ENCODE measurements at places on chromosomes 2 and 18. TPM values are rescaled to one million over a fixed set of nuclear protein-coding genes. Genes with fewer than 3 reads are reported as not detected.

Gene DSG1
- not detected for total RNA-seq

Gene CLEC4F
- not detected for total RNA-seq

Gene MC4R
- total RNA-seq, result not detected

Gene RGPD3
- 0.34 TPM for total RNA-seq

Gene TRABD2A
- 56.3 TPM for total RNA-seq
